HuH-7.5 (cell line): ENCODE measurements at places on chromosomes 6 and 20.

GRCh38 chr6:195861-196360 is 96.4 kb upstream of the DUSP22 start:
- DNase-seq, result no peak

DNA sequence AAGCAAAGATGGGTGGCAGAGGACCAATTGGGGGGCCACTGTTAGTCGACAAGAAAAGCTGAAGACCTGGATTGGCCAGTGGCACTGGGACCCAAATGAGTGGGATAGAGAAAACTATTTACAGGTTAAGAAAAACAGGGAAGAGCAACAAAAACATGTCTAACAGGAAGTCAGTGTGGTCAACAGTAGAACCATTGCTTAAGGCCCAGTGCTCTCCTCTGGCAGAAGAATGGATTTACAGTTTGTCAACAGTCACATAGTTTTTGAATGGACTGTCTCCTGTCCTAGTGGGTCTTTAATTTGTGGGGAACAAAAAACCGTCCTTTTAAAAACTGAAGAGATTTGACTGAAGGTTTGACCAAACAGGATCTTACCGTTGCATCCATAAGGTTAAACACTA is 12.1 kb upstream of the WTAP start:
- no peak for DNase-seq

DNA sequence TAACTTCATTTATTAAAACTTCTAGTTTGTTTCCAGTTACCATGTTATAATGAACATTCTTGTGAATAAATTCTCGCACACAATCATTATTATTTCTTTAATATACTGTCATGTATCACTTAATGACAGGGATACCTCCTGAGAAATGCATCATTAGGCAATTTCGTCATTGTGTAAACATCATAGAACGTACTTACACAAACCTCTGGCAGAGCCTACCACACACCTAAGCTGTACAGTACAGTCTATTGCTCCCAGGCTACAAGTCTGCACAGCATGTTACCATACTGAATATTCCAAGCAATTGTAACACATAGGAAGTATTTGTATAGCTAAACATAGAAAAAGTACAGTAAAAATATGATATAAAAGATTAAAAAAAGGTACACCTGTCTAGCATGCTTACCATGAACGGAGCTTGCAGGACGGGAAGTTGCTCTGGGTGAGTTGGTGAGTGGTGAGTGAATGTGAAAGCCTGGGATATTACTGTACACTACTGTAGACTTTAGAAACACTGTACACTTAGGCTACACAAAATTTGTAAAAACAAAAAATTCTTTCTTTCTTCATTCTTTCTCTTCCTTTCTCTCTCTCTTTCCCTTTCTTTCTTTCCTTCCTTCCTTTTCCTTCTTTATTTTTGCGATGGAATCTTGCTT is 268.2 kb upstream of the SOX4 start:
- no peak for DNase-seq

GRCh38 chr6:141492521-141493284 is 640.0 kb upstream of the GJE1 start:
- DNase-seq, result no peak

DNA sequence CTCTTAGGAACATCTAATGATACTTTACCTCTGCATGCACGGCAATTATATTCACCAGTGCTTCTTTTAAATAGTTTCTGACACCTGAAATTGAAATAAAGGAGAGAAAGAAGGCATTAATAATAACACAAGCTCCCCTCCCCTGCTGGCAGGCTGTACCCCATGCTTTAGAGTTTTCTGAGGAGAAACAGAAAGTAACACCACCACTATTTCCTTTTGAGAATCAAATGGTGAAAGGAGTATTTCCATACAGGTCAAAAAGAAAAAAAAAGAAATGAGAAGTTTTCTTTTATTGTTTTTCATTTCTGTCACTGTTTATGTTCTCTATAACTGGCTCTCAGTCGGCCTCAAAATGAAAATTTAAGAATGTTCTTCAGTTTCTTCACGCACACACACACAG is 108.1 kb downstream of the IRF4 start:
- no peak for DNase-seq

GRCh38 chr6:116461932-116462885 is 1.0 kb downstream of the CALHM6 start:
- DNase-seq, result no peak

- DNase-seq, result peak; percentile 78
Observed at GRCh38 chr20:20052074-20052970, at the start of the genes CFAP61 and CRNKL1. TSS of gene CFAP61 (plus strand) at chr20:20052532. CDS start at chr20:20056654, 4,122 bp downstream. TSS of gene CRNKL1 (minus strand) at chr20:20052466. CDS start at chr20:20052342, 124 bp downstream.

DNA sequence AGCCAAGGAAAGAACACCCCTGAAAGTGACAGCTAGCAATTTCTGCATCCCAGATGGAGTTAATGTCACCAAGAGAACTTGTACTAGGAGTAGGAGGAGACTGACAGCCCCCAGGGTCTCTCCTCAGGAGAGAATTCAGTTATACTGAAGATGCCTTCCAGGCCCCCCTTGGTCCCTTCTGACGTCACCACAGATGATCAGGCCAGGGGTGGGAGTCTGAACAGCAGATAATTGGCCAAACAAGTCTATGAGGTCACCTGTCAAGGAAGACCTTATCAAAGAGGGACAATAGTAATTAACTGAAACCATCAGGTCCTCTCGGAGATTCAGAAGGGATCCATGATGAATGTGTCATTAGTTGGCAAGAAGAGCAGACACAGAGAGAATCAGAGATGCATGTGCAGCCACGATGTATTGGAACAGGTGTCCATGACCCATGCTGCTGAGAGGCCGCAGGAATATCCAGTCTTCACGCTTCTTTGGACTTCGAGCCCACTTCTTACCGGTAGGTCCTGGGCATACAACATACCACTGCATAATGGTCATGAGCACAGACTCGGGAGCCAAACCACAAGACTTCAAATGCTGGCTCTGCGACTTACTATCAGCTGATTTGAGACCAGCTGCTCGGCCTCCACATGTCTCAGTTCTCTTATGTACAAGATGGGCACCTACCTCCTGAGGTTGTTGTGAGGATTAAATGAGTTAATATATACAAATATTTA is 10.2 kb downstream of the TRIM10 start:
- DNase-seq, result no peak

DNA sequence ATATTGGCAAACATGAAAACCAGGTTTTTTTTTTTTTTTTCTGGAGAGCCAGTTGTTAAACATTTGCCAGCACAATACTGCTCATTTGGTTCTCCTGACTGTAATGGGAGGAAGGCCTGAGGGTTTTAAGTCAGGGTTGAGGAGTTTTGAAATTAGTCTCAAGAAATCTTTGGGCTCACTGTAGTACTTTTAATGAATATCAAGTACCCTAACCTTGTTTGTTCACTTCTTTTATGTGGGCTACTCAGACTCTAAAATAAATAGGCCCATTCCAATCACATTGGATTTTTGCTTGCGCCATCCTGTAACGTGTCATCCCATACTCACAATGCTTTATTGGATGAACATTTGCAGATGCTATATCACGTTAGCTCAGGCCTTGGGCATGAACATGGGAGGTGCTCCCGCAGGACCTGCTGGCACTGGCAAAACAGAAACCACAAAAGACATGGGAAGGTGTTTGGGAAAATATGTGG is 146.9 kb downstream of the DNAH8 start:
- DNase-seq, result no peak

- no peak for DNase-seq
Observed at GRCh38 chr6:132414761-132415160, 13.5 kb upstream of the MOXD1 start.

- DNase-seq, result no peak
Observed at GRCh38 chr6:12364621-12365020, 74.5 kb downstream of the EDN1 start.

GRCh38 chr20:48096957-48097890 is 311.9 kb upstream of the SULF2 start:
- DNase-seq, result no peak

DNA sequence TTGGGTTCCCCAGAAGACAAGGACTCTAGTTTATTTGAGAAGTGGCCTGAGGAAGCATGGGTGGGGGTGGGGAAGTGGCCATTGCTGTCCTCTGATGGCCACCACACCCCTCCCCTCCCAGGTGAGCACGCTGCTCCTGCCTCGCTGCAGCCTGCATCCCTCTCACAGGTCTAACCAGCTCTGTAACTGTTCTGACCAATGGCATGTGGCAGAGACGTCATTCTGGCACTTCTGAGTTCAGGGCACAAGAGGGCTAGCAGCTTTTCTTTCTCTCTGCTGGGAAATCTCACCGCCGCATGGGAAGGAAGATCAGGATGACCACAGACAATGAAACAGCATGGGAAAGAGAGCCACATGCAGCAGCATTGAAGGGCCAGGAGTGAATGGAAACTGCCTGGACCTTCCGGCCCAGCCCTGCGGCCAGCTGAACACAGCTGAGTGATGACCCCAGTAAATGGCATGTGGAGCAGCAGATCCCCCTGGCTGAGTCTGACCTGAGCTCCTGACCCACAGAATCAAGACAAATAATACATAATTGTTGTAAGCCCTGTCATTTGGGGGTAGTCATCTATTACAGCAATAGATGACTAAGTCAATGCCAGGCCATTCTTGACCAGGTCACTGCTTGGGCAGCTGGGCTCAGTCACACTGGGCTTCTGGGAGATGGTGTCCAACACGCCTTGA is 179.8 kb downstream of the LINC00237 start:
- no peak for DNase-seq

DNA sequence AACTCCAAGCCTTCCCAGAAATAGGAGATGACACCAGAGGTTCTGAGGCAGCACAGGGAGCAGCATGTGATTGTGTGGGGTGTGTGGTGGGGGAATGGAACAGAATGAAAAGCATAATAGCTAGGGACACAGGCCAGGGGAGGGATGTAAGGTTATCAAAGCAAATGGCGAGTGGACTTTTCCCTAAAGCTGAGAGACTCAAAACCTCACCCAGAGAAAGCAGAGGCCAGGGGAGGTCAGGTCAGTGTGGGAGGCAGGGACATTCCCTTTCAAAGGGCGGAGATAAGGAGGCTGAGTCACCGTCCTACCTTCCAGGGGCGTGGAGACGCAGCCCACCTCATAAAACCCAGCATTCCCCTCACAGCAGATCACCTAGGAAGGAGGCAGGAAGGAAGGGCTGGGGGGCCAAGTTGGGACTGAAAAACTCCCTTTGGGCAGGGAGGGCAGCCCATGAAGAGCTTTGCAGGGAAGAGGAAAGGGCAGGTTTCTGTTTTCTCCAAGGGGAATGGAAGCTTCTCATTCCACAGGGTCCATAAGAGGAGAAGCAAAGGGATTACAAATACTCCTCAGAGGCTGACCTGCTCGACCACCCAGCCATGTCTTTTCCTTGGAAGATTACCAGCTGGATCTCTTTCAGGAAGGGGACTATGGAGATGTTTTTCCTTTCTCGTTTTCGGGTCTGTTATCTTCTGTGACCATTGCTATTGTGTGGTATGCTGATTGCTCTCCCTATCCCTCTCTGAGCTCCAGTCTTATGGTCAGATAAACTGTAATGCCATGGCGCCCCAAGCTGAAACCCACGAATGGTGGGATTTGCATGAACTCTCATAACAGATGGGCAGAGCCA is 9.6 kb upstream of the LY6G5C start:
- peak; percentile 49 for DNase-seq

DNA sequence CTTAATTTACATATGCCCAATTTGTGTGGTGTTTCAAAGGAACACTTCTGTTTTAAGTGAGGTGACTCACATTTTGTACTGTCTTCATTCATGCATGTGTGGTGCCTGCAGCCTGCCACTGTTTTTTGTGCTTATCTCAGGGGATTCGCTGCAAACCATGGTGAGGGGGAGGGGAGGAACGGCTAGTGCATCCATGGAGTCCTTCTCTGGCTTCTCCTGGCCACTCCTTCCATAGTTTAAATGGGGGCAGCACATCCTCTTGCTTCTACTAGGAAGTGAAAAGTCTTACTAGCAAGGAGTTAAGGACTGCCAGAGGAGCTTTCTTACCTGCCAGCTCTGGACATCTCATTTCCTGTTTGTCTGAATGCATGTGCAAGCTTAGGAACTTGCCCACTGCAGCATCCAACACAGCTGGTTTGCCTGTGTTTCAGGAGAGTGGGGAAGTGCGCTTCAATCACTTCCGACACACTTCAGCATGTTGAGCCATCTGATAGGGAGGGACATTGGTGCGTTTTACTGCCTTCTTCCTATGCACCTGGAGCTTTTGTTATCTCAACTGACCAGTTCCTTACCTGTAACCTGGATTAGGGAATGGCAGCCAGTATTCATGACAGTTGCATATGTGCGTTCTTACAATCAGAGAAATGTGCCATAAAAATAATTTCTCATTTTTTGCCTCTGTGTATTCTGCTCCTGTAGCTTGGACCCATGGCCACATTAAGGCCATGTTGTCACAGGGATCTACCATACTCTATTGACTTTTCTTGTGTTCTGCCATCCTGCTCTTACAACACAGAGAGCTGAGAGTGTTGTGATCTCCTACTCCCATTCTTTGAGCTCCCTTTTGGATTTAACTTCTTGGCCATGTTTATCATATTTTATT is 211.3 kb downstream of the ARID1B start:
- no peak for DNase-seq

DNA sequence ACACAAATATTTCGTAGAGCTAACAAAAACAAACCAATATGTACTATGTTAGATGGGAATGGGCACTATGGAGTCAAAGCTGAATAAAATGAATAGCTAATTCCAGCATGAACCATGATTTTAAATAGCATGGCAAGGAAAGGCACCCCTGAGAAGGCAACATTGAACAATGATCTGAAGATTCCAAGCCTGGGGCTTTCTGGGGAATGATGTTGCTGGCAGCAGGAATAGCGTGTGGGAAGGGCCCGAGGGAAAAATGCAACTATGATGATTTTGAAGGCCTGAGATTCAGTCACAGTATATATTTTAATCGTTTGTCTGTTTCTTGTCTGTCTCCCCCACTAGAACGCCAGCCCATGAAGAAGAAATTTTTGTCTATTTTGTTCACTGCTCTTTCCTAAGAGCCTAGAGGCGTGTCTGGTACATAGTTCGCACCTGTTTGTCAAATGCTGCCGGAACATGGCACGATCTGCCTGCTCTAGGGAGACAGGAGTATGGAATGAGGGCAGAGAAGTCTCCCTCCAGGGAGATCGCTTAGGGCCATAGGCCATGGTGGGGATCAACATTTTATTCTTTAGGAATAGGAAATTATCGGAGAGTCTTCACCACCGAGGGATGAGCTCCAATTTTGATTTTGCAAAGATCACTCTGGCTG is 84.8 kb upstream of the EYA2 start:
- DNase-seq, result no peak

DNA sequence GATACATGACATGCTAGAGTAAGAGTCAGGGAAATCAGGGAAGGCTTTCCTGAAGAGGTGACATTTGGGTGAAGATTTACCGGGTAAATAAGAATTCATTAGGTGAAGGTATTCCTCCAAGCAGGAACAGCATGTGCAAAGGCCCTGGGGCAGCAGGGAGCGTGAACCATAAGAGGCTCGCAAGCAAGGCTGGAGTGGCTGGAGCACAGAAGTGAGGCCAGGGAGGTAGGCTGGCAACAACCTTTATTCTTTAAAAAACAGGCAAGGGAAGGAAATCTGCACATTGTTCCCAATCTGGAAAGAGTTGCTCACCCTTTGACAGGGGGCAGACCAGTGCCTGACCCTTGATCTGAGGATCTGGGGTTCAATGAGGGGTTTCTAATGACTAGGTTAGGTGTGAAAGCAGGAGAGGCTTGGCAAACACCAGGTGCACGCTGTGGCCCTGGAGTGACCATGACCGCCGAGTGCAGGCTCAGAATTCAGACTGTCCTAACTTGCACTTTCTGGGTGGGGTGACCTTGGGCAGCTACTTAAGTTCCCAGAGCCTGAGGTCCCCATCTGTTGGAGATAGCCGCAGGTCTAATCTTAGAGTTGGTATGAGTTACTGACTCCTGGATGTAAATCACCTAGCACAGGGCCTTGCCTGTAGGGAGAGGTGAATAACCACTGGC is 1.9 kb downstream of the KIAA1755 start:
- no peak for DNase-seq
